Dermis lymphatic vessel endothelial cell (primary cell): ENCODE measurements at places on chromosomes 5 and 9. TPM values are rescaled to one million over a fixed set of nuclear protein-coding genes. Genes with fewer than 3 reads are reported as not detected.

Gene ANKRD34B
- total RNA-seq, result under 0.01 TPM in 1 of 2 replicates, not detected in the other

Gene C9
- total RNA-seq, result 0.09 and 0.11 TPM in 2 replicates

Gene FAM81B
- not detected in 2 replicates for total RNA-seq

Gene DNAJC18
- total RNA-seq, result 7.3 and 7.8 TPM in 2 replicates

Gene AMBP
- total RNA-seq, result not detected in 2 replicates

Gene LECT2
- not detected in 2 replicates for total RNA-seq

Gene CNTLN
- total RNA-seq, result 6.5 and 8.8 TPM in 2 replicates

Gene NME5
- total RNA-seq, result 1.2 and 2.3 TPM in 2 replicates

Gene TMC1
- 0.22 and 0.34 TPM in 2 replicates for total RNA-seq

Gene ITGA1
- 82.9 and 176 TPM in 2 replicates for total RNA-seq

Gene MYO10
- total RNA-seq, result 55.2 and 60.9 TPM in 2 replicates

Gene GPX3
- total RNA-seq, result 3.4 and 5.2 TPM in 2 replicates

Gene PHYKPL
- 38.8 and 44.0 TPM in 2 replicates for total RNA-seq

Gene STARD4
- total RNA-seq, result 43.3 and 49.6 TPM in 2 replicates

Gene ARHGEF37
- total RNA-seq, result 12.2 and 16.0 TPM in 2 replicates

Gene SMIM33
- not detected in 2 replicates for total RNA-seq

Gene DOCK8
- total RNA-seq, result 5.5 and 9.4 TPM in 2 replicates

Gene GARIN3
- not detected in 2 replicates for total RNA-seq

Gene RORB
- total RNA-seq, result not detected in 2 replicates

Gene MARCOL
- total RNA-seq, result not detected in 2 replicates

Gene FGF1
- total RNA-seq, result 0.09 and 0.54 TPM in 2 replicates

Gene TMEM38B
- total RNA-seq, result 6.2 and 8.3 TPM in 2 replicates

Gene EPB41L4A
- total RNA-seq, result 39.6 and 50.8 TPM in 2 replicates

Gene ORM1
- total RNA-seq, result not detected in 2 replicates

Gene TLR4
- total RNA-seq, result 124 and 222 TPM in 2 replicates

Gene S100Z
- total RNA-seq, result not detected in 2 replicates

Gene RUFY1
- total RNA-seq, result 50.3 and 68.7 TPM in 2 replicates

Gene C9orf50
- total RNA-seq, result not detected in 2 replicates

Gene GABRB2
- not detected in 2 replicates for total RNA-seq

Gene SURF6
- total RNA-seq, result 8.0 and 10.5 TPM in 2 replicates

Gene ZFP2
- total RNA-seq, result 0.33 and 0.52 TPM in 2 replicates

Gene PCDHA7
- 0.17 and 0.33 TPM in 2 replicates for total RNA-seq

Gene VLDLR
- total RNA-seq, result 1.4 and 1.6 TPM in 2 replicates

Gene ANGPTL2
- 7.8 and 21.5 TPM in 2 replicates for total RNA-seq

Gene KCNV2
- total RNA-seq, result not detected in 2 replicates

Gene CCDC187
- total RNA-seq, result not detected in 2 replicates
